ENCODE measurements at places on chromosomes 16 and 17. TPM values are rescaled to one million over a fixed set of nuclear protein-coding genes. Genes with fewer than 3 reads are reported as not detected.

TBC1D3B gene
- 2.9 TPM for total RNA-seq

GLIS2 gene
- total RNA-seq = 49.0 TPM

CCL1 gene
- total RNA-seq = not detected

CIBAR2 gene
- not detected for total RNA-seq

CD300C gene
- total RNA-seq = 4.7 TPM

SAP30BP gene
- 66.1 TPM for total RNA-seq

ALDH3A1 gene
- not detected for total RNA-seq

ASGR2 gene
- 0.90 TPM for total RNA-seq

MLYCD gene
- total RNA-seq = 5.5 TPM

FAM20A gene
- total RNA-seq = 17.6 TPM

MYO15A gene
- 1.3 TPM for total RNA-seq

CBLN1 gene
- total RNA-seq = 2.2 TPM

CD300E gene
- total RNA-seq = 1.4 TPM

EPOP gene
- 1.6 TPM for total RNA-seq

MT1A gene
- total RNA-seq = 52.7 TPM

OR2C1 gene
- not detected for total RNA-seq

PRAC1 gene
- not detected for total RNA-seq

C17orf113 gene
- 0.33 TPM for total RNA-seq

ALOX12 gene
- total RNA-seq = 0.14 TPM

TEX14 gene
- 0.14 TPM for total RNA-seq

CRYM gene
- 1.0 TPM for total RNA-seq

IRX3 gene
- total RNA-seq = 4.4 TPM

GPR142 gene
- 0.14 TPM for total RNA-seq

TIMM22 gene
- 8.0 TPM for total RNA-seq

HEATR9 gene
- total RNA-seq = not detected

TMC5 gene
- 1.1 TPM for total RNA-seq

DLX4 gene
- total RNA-seq = not detected

KRT33A gene
- total RNA-seq = not detected

CCDC40 gene
- 10.4 TPM for total RNA-seq

ZNF629 gene
- 10.1 TPM for total RNA-seq

HBZ gene
- total RNA-seq = not detected

NAA38 gene
- total RNA-seq = 65.2 TPM

CA4 gene
- 2.9 TPM for total RNA-seq

COL1A1 gene
- total RNA-seq = 456 TPM
